CD4-positive, alpha-beta T cell (primary cell): ENCODE measurements at places on chromosomes 11 and 22.

GRCh38 chr11:43818220-43818619 is 62.4 kb upstream of the ALKBH3 start:
- no peak for DNase-seq

- DNase-seq, result no peak
These were observed 41.6 kb downstream of the PITPNB start for GRCh38 chr22:27877501-27877900.

DNA sequence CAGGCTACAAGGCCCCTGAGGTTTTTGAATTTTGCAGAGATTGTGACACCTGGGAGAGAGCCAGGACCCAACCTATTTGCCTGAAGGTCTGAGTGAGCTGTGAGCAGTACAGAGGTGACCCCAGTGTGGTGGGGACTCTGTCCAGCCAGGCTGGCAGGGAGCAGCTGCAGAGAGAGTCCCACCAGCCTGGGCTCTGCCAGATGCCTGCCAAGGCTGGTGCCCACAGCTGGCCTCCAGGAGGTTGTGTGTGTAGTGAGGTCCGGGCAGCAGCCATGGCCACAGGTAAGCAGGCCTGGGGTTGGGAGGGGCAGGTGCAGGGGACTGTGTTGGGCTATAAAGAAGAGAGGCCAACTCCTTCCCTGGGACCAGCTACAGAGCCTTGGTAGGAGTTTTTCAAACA is 144.8 kb downstream of the CRYBB2 start:
- DNase-seq, result no peak

- DNase-seq, result no peak
These were observed 1.5 kb downstream of the EHD1 start for GRCh38 chr11:64876835-64877341.

- DNase-seq, result no peak
These were observed 86.3 kb downstream of the CCDC83 start for GRCh38 chr11:85941380-85941973.

GRCh38 chr11:114063149-114063828 is 3.8 kb downstream of the ZBTB16 start:
- DNase-seq, result no peak

- no peak for DNase-seq
These were observed 403.6 kb downstream of the MN1 start for GRCh38 chr22:27397954-27398342.

DNA sequence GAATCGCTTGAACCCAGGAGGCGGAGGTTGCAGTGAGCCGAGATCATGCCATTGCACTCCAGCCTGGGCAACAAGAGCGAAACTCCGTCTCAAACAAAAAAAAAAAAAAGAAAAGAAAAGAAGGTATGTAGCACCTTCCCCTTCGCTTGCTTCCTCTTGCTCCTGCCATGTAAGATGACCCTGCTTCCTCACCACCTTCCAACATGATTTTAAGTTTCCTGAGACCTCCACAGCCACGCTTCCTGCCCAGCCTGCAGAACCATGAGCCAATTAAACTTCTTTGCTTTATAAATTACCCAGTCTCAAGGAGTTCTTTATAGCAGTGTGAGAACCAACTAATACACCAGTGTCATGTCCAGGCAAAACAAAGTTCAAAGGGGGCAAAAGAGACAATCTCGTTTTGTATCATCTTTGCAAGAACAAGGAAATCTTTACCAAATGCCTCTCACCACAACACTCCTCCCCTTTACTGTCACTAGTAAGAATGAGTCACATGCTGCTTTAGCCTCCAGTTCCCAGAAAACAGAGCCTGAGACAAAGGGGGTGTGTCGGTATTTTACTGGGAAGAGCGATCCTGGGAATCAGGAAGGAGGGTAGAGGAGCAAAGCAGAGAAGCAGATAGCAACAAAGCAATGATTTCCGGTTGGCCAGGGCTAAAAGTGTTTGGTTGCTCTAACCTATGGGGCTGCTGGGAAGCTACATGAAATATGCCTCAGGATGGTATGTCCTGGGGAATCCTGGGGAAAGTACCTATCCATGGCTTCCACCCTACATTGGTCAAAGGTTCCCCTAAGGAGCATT is 10.5 kb upstream of the MCHR1 start:
- DNase-seq, result no peak

GRCh38 chr22:50683994-50684371 is 11.4 kb downstream of the SHANK3 start:
- DNase-seq, result no peak

DNA sequence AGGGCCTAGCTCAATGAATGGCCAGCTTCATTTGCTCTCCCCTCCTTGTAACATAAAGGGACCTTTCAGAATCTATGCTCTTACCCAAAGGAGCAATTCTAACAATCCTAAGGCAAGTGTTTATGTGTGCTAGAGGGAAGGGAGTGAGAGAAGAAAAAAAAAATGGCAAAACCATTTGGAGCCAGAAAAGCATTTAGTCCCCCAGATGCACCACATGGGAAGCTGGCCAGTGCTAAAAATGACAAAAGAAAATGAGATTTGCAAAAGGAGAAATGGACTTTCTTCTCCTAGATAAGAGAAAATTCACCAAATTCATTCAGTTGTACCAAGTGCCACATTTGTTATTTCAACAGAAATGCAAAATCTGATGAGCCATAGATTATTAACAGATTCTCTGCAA is 52.8 kb downstream of the SERGEF start:
- DNase-seq, result no peak

- no peak for DNase-seq
These were observed 1.1 kb downstream of the CD151 start for GRCh38 chr11:833849-834311.

DNA sequence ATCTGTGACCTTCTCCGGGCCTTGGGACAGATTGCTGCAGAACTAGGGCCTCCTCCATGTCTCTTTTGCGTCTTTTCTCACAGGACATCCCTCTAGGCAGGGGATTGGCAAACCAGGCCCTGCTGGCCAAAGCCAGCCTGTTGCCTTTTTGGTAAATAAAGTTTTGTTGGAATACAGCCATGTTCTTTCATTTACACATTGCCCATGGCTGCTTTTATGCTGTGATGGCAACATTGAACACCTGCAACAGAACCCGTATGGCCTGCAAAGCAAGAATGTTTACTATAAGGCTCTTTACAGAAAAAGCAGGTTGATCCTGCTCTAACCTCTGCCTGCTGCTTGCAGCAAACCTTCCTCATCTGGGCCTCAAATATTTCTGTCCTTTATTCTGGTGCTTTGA is 56.8 kb upstream of the B3GAT1 start:
- DNase-seq, result no peak

- DNase-seq, result no peak
These were observed 54.1 kb downstream of the MCAM start for GRCh38 chr11:119262668-119263351.

GRCh38 chr11:67647471-67647870 is 3.1 kb downstream of the ACY3 start:
- no peak for DNase-seq

GRCh38 chr11:58617976-58618557 is 4.4 kb upstream of the CNTF start:
- no peak for DNase-seq

- DNase-seq, result no peak
These were observed 156.9 kb upstream of the TBCEL start for GRCh38 chr11:120867024-120867423.

- DNase-seq, result peak; percentile 43
These were observed 154.9 kb upstream of the NAV2 start for GRCh38 chr11:19557720-19558140.

GRCh38 chr22:19928207-19928606 is 13.4 kb upstream of the COMT start:
- no peak for DNase-seq

DNA sequence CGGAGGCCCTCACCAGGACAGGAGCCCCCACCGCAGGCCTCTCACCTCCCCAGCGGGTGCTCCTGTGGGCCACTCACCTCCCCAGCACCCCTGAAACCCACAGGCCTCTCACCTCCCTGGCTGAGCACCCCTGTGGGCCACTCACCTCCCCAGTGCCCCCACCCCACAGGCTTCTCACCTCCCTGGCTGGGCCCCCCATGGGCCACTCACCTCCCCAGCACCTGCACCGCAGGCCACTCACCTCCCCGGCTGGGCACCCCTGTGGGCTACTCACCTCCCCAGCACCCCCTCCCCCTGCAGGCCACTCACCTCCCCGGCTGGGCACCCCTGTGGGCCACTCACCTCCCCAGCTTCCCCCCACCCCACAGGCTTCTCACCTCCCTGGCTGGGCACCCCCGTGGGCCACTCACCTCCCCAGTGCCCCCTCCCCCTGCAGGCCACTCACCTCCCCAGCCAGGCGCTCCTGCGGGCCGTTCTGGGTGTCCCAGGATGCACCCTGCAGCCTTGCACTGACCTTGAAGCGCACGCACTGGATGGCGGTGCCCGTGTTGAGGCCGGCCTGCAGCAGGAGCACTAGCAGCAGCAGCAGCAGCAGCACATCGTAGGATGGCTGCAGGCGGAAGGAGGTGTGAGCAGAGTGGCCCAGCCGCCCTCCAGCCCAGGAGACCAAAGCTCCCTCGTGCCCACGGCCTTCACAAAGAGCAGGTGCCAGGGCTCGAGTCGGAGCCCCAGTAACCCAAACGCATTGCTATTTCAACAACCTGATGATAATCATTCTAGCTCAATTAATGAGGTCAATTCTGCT is 5.7 kb upstream of the TTLL8 start:
- DNase-seq, result no peak

DNA sequence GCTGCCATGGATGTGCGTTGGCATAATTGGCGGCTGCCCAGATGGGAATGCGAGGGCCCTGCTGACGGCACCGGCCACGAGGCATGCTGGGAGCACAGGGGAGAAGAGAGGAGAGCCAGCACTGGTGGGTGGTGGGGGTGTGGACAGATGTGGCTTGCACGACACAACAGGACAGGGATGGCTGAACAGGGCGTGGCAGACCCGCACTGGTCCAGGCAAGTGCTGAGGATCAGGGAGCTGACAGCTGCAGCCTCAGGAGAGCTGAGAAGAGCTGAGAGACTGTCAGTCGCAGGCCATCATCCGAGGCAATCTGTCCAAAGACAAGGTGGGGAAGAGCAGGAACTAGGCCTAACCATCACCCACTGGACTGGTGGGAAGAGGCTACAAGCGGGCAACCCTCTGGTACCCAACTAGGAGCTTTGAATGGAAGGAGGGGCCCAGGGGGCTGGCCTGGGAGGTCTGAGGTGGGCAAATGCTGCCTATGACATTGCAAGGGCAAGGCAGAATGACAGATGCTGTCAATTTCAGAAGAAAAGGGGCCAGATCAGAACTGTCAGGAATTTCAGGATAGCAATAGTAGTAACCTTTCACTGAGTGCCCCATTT is 2.4 kb downstream of the GNB1L start:
- DNase-seq, result no peak

GRCh38 chr11:46506483-46506791 is 87.4 kb downstream of the AMBRA1 start:
- no peak for DNase-seq

- no peak for DNase-seq
These were observed 2.8 kb downstream of the KCTD14 start for GRCh38 chr11:78020246-78020645.
